Stomach (tissue), 19 donors: ENCODE measurements at places on chromosomes 1 and 21. TPM values are rescaled to one million over a fixed set of nuclear protein-coding genes. Genes with fewer than 3 reads are reported as not detected.

DNA sequence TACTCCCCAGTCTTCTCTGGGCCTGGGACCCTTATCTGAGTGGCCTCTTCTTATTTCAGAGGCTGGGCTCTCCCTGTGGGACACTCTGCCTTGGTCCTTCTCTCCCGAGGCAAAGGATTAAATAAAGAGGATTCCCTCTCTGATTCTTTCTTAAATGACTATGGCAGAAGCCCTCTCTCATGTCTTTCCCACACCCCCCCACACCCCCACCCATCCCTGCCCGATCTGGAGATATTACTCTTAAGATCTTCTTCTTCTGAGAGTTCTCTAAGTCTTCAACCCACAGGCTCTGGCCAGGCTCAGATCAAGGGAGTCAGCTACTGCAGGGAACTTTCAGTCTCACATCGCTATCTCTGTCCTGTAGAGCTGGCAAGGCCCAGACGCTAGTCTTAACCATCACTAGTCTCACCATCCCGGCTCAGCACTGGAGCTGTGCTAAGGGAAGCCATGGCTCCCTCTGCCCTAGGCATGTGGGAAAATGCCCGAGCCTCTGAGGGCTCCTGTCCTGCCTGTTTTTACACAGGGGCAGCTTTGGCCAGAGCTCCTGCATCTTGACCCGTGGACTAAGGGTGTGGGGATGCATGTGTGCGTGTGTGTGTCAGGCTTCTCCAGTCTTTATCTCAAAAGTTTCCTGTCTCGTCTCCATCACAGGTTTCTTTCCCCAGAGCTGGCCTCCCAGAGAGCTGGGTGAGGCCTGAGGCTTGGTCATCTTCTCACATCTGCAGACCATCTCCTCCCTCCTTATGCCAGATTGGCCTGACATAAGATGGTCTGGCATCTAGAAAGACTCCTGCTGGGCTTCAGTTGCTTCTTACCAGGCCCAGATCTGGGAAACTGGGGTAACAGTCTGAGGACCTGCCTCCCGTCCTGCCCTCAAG is 36.7 kb downstream of the LGR6 start:
- no peaks in the 10 kb centered on the region for H3K36me3 ChIP-seq
- no peak for DNase-seq
- H3K27me3 ChIP-seq, result no peaks in the 10 kb centered on the region
- H3K4me3 ChIP-seq, result no peak overlapping the region

The BRDT gene
- total RNA-seq, result not detected

The FCRL2 gene
- not detected for total RNA-seq

DNA sequence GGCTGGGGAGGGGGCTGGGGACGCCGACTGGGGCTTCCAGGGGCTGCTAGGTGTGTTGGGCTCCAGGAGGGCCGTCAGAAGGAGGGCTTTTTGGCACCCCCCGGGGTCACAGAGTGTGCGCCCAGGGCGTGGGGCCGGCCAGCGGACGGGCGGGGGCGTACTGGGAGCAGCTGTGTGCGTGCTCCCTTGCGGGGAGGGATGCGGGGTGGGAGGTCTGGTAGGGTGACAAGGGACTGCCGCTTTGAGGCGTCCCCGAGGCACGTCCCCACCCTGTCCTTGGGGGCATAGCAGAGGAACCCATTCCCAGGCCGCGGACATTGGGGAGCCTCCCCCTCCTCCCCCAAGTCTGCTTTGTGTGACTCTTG is 1.1 kb downstream of the FOXO6 start:
- H3K36me3 ChIP-seq, result no peaks in the 10 kb centered on the region
- peaks cover 59% of the 10 kb centered on the region for H3K4me1 ChIP-seq
- no peak overlapping the region for H3K27ac ChIP-seq
- peak; percentile 55 for DNase-seq
- H3K4me3 ChIP-seq, result peak overlapping the region; percentile 64

DNA sequence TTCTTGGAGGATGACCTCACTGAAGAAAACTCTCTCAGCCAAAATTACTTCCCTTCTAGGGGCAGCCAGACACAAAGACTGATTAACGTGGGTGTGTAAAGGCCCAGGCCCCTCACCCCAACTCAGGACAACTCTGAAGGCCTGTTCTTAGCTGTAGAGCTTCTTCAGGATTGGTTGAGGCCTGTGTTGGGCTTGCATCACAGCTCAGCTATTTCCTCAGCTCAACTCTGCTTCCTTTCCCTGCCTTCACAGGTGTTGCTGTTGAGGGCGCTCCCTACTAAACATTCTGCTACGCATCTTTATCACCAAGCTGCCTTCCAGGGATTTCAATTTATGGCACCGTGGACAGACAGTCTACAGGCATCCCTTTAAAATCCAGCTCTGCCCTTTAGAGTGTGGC is 36.8 kb downstream of the MAB21L3 start:
- peaks cover 6% of the 10 kb centered on the region for H3K4me1 ChIP-seq
- no peaks in the 10 kb centered on the region for H3K36me3 ChIP-seq
- no peak overlapping the region for H3K27ac ChIP-seq
- no peak for DNase-seq
- H3K4me3 ChIP-seq, result no peak overlapping the region

The SMPDL3B gene
- 19.8 TPM for total RNA-seq

DNA sequence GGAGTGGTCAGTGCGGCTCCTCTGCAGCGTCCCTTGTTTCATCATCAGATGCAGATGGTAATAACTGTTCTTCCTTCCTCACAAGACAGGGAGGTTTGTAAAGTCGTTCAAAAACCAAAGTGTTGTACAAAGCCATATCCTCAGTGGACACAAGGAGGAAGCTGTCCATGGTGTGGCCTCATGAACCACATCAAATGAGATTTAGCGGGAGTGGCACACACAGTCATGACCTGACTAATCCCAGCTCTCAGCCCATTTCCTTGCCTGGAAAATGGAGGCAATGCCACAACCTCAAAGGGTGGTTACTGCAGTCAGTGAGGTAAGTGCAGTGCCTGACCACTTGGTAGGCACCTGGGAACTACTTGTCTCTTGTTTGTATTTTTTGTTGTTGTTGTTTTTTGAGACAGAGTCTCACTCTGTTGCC is 13.4 kb downstream of the ENTREP3 start:
- peaks cover 31% of the 10 kb centered on the region for H3K36me3 ChIP-seq
- peaks cover 48% of the 10 kb centered on the region for H3K4me1 ChIP-seq
- H3K4me3 ChIP-seq, result no peak overlapping the region

- no peaks in the 10 kb centered on the region for H3K27me3 ChIP-seq
- no peaks in the 10 kb centered on the region for H3K36me3 ChIP-seq
- no peak overlapping the region for H3K4me3 ChIP-seq
These were observed 13.8 kb upstream of the AK2 start for GRCh38 chr1:33050221-33051076.

GRCh38 chr21:27582948-27583430 is 616.1 kb upstream of the ADAMTS5 start:
- H3K36me3 ChIP-seq, result no peaks in the 10 kb centered on the region
- H3K27me3 ChIP-seq, result no peaks in the 10 kb centered on the region
- H3K4me3 ChIP-seq, result no peak overlapping the region
- no peak for DNase-seq

GRCh38 chr1:64537942-64538341 is 68.0 kb downstream of the CACHD1 start:
- no peak overlapping the region for H3K4me3 ChIP-seq
- no peaks in the 10 kb centered on the region for H3K27me3 ChIP-seq
- no peaks in the 10 kb centered on the region for H3K36me3 ChIP-seq
- DNase-seq, result no peak
- peak overlapping the region; percentile 62 for H3K27ac ChIP-seq
- H3K4me1 ChIP-seq, result peaks cover 64% of the 10 kb centered on the region

DNA sequence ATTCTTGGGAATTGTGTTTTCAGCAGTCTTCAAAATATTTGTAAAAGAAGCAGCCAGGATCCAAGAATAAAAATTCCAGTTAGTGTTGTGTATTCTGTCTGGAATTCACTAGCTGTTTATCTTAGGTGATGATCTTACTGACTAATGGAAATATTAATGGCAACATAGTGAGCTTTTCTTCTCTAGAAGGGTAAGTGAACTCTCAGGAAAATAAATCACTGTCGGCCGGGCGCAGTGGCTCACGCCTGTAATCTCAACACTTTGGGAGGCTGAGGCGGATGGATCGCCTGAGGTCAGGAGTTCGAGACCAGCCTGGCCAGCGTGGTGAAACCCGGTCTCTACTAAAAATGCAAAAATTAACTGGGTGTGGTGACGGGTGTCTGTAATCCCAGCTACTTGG is 87.4 kb upstream of the KIF1B start:
- no peaks in the 10 kb centered on the region for H3K4me1 ChIP-seq
- H3K27me3 ChIP-seq, result no peaks in the 10 kb centered on the region
- DNase-seq, result no peak
- peak overlapping the region; percentile 69 for H3K27ac ChIP-seq
- no peak overlapping the region for H3K4me3 ChIP-seq

GRCh38 chr1:26522073-26522472 is 7.5 kb upstream of the RPS6KA1 start:
- no peaks in the 10 kb centered on the region for H3K27me3 ChIP-seq
- no peak overlapping the region for H3K4me3 ChIP-seq
- no peaks in the 10 kb centered on the region for H3K36me3 ChIP-seq
- no peaks in the 10 kb centered on the region for H3K4me1 ChIP-seq
- no peak for DNase-seq
- H3K27ac ChIP-seq, result no peak overlapping the region

DNA sequence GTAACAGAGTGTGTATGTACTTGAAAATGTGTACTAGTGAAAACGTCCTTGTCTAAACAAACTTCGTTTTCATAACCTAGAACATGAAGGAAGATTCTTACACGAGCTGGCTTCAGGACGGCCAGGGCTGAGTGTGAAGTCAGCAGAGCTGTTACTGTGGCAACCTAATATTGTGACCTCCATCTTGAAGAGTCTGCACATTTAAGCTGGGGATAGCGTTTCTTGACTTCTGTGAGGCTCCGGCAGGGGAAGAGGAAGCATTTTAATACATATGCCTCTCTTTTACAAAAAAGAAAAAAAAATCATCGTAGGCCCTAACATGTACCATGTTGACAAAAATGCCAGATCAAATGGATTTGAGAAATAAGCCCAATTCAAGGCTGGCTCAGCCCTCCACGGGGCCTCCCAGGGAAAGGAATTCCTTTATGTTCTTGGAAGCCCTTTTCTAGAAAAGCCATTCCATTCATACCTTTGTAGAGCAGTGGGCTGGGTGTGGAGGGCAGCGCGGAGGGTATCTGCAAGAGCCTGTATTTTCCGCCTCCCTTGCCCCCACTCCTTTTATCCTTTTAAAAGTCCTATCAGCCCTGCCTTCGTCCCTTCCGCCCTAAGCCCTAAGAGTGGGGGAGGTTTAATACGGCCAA is 51.1 kb downstream of the SIM2 start:
- peaks cover 8% of the 10 kb centered on the region for H3K4me1 ChIP-seq
- H3K4me3 ChIP-seq, result no peak overlapping the region
- no peak overlapping the region for H3K27ac ChIP-seq
- H3K36me3 ChIP-seq, result peaks cover 26% of the 10 kb centered on the region
- no peak for DNase-seq

- H3K27me3 ChIP-seq, result no peaks in the 10 kb centered on the region
- no peak overlapping the region for H3K4me3 ChIP-seq
- H3K27ac ChIP-seq, result no peak overlapping the region
- no peaks in the 10 kb centered on the region for H3K4me1 ChIP-seq
- DNase-seq, result no peak
These were observed 425.1 kb downstream of the SETD4 start for GRCh38 chr21:35635261-35635660.
